ENCODE measurements at places on chromosomes 2 and 18. TPM values are rescaled to one million over a fixed set of nuclear protein-coding genes. Genes with fewer than 3 reads are reported as not detected.

DNA sequence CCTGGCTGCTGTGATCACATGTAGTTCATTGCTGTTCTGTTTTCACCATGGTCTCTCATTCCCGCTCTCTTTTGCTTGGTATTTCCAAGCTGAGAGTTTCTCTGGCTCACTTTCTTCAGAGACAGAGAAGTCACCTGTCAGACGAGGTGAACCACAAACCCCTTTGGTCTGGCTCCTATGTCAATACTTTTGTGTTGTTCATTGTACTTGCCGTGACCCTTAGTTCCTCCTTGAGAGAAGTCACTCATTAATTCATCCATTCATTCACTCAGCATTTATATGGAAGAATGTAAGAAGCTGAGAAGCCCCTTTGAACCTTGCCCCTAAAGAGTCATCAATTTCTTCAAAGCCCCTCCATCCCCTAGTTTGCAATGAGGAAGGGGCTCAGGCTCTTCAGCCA is 15.2 kb downstream of the MCFD2 start:
- no peak for DNase-seq
- H3K27me3 ChIP-seq, result no peaks in the 10 kb centered on the region
- H3K27ac ChIP-seq, result no peak overlapping the region
- no peak overlapping the region for H3K4me3 ChIP-seq

DNA sequence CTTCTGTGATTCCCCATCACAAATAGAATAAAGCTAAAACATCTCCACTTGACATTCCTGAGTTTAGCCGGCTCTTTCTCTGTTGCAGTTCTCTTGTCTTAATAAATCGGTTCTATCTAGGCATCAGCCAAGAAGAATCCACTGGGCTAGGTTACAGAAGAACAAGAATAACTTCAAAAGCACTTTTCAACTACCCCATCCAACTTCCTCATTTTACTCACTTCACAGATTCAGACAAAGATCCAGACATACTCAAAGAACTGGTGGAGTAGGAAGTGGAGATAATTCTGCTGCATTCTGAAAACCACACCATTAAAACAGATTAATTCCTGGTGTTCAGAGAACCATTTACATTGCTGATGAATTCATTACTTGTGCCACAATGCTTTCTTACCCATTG is 9.6 kb upstream of the ALPK2 start:
- H3K27me3 ChIP-seq, result no peaks in the 10 kb centered on the region
- no peak for DNase-seq
- H3K36me3 ChIP-seq, result no peaks in the 10 kb centered on the region

- H3K27ac ChIP-seq, result peak overlapping the region; percentile 75
- peak; percentile 56 for DNase-seq
- H3K36me3 ChIP-seq, result peaks cover 3% of the 10 kb centered on the region
- no peak overlapping the region for H3K4me3 ChIP-seq
- no peaks in the 10 kb centered on the region for H3K27me3 ChIP-seq
Observed at GRCh38 chr2:121721926-121722325, 14.7 kb downstream of the NIFK start.

DNA sequence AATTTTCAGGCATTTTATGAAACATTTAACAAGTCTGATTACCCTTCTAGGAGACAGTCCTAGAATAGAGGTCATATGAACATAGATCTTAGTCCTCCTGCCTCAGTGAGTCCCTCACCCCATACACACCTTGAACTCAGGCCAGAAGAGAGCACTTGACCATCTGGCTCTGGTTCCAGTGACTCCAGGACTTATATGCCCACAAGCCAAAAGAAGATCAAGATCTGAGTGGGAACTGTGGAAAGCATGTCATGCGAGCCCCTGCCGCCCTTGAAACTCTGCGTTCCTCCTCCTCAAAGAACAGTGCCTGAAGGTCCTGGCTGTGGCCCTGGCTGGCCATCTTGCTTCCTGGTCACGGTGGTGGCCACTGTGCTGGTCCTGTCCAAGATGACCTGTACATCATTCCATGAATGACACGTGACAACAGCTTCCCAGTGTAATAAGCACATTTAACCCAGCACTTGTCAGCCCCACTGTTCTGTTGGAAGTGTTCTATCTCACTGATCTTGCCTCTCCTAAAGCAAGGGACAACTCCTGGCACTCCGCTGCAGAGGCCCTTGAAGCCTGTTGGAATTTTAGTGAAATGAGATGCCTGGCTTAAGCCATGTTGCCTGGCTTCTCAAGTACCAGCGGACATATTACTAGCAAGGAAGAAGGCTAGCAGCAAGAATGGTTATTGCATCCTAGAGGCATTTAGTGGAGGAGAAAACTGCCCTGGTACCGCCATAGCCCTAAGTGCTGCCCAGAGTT is 17.6 kb downstream of the TTC32 start:
- DNase-seq, result peak; percentile 25
- no peaks in the 10 kb centered on the region for H3K4me1 ChIP-seq

- no peak for DNase-seq
- no peaks in the 10 kb centered on the region for H3K36me3 ChIP-seq
- H3K4me3 ChIP-seq, result no peak overlapping the region
- H3K27me3 ChIP-seq, result no peaks in the 10 kb centered on the region
Observed at GRCh38 chr2:159933727-159934049, 128.7 kb downstream of the PLA2R1 start.

GRCh38 chr2:39069890-39070465 is 50.9 kb downstream of the SOS1 start:
- DNase-seq, result no peak
- H3K4me1 ChIP-seq, result no peaks in the 10 kb centered on the region
- no peaks in the 10 kb centered on the region for H3K27me3 ChIP-seq
- H3K36me3 ChIP-seq, result no peaks in the 10 kb centered on the region
- H3K4me3 ChIP-seq, result no peak overlapping the region
- H3K27ac ChIP-seq, result no peak overlapping the region

GRCh38 chr2:186559848-186560247 is 30.0 kb upstream of the ITGAV start:
- no peak overlapping the region for H3K27ac ChIP-seq
- no peak overlapping the region for H3K4me3 ChIP-seq
- H3K27me3 ChIP-seq, result no peaks in the 10 kb centered on the region
- H3K36me3 ChIP-seq, result no peaks in the 10 kb centered on the region
- peaks cover 11% of the 10 kb centered on the region for H3K4me1 ChIP-seq

DNA sequence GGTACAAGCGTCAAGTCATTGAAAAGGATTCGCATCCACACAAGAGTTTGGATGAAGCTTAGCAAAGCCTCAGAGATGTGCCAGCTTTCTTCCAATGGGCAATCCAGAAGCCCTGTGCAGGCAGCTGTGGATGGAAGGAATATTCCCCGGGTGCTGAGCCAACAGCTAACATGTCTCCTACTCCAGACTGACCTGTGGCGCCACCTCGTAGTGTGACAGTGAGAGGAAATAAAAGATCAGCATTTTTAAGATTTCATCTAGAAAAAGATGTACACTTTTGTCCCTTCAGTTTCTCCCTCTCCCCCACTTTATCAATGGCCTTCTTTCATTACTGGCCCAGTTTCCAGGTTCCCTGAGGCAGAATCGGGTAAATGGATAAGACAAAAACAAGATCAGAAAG is 48.9 kb upstream of the SPATS2L start:
- H3K4me3 ChIP-seq, result no peak overlapping the region
- H3K27ac ChIP-seq, result no peak overlapping the region
- no peaks in the 10 kb centered on the region for H3K36me3 ChIP-seq
- peaks cover 10% of the 10 kb centered on the region for H3K4me1 ChIP-seq

Gene C2orf78
- 0.03 TPM for total RNA-seq

DNA sequence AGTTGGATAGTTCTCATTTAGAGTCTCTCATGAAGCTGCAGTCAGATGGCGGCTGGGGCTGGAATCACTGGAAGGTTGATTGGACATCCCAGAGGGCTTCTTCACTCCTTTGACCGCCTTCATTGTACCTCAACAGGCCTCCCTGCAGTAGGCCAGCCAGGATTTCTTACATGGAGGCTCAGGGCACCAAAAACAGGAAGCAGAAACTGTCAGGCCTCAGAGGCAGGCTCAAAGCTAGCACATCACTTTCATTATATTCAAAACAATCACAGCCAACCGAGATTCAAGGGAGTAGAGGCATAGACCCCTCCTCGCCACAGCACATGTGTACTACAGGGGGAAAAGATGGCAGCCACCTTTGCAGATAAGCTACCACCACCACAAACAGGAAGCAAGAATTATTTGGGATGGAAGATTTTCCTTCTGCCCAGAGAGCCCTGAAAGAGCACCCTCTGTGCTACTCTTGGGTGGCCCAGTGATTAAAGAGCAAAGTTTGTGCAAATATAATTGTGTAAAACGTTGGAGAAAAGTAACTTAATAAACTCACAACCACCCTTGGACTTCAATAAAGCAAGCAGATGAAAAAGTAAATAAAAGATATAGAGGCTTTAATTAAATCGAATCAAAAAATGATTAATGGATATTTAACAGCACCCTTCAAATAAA is 155.3 kb downstream of the GFPT1 start:
- no peak overlapping the region for H3K27ac ChIP-seq
- peaks cover 4% of the 10 kb centered on the region for H3K36me3 ChIP-seq
- H3K4me1 ChIP-seq, result no peaks in the 10 kb centered on the region

DNA sequence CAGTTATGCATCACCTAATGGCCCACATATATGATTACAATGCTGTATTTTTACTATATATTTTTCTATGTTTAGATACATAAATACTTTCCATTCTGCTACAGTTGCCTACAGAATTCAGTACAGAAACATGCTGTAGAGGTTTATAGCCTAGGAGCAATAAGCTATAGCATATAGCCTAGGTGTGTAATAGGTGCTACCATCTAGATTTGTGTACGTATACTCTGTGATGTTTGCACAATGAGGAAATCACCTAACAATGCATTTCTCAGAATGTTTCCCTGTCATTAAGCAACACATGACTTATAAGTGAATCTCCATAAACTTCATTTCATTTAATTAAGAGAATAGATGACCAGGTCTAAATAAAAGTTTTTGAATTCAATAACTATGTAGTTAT is 43.5 kb downstream of the SLC38A11 start:
- peak overlapping the region; percentile 33 for H3K27ac ChIP-seq
- no peak for DNase-seq
- H3K4me1 ChIP-seq, result peaks cover 40% of the 10 kb centered on the region
- H3K27me3 ChIP-seq, result no peaks in the 10 kb centered on the region

DNA sequence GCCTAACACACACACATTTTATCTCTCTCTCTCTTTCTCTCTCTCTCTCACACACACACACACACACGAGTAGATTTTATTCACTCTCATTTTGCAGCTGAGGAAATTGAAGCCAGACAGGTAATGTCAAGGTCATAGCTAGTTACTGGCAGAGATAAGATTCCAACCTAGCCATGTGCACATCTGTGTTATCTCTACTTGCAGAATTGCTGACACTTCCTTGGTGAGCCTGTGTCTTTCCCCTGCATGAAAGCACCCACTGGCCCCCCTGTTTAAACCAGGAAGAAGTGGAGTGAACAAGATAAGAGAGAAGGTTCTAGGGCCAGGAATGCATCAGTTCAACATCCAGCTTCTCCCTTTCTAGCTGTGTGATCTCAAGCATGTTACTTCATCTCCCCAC is 423.7 kb downstream of the TXNL1 start:
- no peak overlapping the region for H3K27ac ChIP-seq
- H3K27me3 ChIP-seq, result no peaks in the 10 kb centered on the region
- DNase-seq, result no peak
- H3K4me3 ChIP-seq, result no peak overlapping the region
- 0 out of 2 replicates have a peak, but pooled peaks cover 4% of the 10 kb centered on the region for H3K4me1 ChIP-seq

GRCh38 chr2:216410550-216410949 is 1.7 kb upstream of the SMARCAL1 start:
- peaks cover 4% of the 10 kb centered on the region for H3K36me3 ChIP-seq
- peaks cover 9% of the 10 kb centered on the region for H3K4me1 ChIP-seq
- H3K4me3 ChIP-seq, result no peak overlapping the region
- no peaks in the 10 kb centered on the region for H3K27me3 ChIP-seq
- no peak for DNase-seq

Gene ZNF516
- total RNA-seq, result 17.4 TPM

Gene ANKRD30B
- not detected for total RNA-seq

GRCh38 chr2:165435611-165436010 is 33.9 kb upstream of the CSRNP3 start:
- no peaks in the 10 kb centered on the region for H3K27me3 ChIP-seq
- no peaks in the 10 kb centered on the region for H3K4me1 ChIP-seq
- no peaks in the 10 kb centered on the region for H3K36me3 ChIP-seq
- no peak for DNase-seq
- H3K27ac ChIP-seq, result no peak overlapping the region

Gene SH3RF3
- total RNA-seq, result 6.1 TPM

Gene FAM228A
- not detected for total RNA-seq

Gene TTR
- not detected for total RNA-seq

Gene CCDC85A
- total RNA-seq, result 0.37 TPM

- H3K36me3 ChIP-seq, result no peaks in the 10 kb centered on the region
- no peak overlapping the region for H3K4me3 ChIP-seq
- peaks cover 29% of the 10 kb centered on the region for H3K4me1 ChIP-seq
Observed at GRCh38 chr2:37472959-37473358, 128.5 kb downstream of the QPCT start.

Gene PAX3
- 0.03 TPM for total RNA-seq

DNA sequence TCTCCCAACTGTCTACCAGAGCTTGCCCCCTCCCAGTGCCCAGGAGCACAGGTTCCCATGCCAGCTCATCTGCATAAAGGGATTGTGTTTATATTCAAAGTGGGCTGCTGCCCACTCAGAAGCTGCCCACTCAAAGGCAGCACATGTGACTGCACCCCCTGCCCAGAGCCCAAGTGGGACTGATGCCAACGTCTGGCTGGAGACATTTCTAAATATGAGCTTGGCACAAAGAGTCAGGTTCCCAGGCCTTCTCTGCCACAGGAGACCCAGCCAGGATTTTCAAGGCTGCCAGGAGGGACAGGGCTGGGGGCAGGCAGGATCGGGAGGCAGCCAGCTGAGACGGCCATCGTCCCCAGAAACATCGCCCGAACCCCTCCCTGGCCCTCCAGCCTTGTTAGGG is 67.1 kb downstream of the ZBTB7C start:
- H3K27me3 ChIP-seq, result no peaks in the 10 kb centered on the region
- no peak overlapping the region for H3K4me3 ChIP-seq
- no peak for DNase-seq
- H3K4me1 ChIP-seq, result no peaks in the 10 kb centered on the region
- H3K27ac ChIP-seq, result no peak overlapping the region
- no peaks in the 10 kb centered on the region for H3K36me3 ChIP-seq

DNA sequence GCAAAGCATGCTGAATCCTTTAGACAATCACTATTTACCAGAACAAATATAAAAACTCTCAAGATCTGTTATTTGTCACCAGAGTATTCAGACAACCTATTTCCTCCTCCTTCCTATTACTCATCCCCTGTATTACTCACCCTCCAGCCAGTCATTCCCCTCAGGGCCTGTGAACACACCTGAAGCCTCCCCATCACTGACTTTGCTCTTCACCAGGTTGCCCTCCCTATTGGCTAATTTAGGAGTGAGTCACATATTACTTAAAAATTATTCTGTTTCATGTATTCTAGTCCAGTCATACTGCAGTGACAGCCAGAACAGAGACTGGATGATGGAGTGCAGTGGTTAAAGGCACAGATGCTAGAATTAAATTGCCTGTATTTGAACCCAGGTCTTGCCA is 3.7 kb upstream of the ATG16L1 start:
- H3K4me1 ChIP-seq, result peaks cover 51% of the 10 kb centered on the region
- peaks cover 4% of the 10 kb centered on the region for H3K36me3 ChIP-seq
- H3K4me3 ChIP-seq, result no peak overlapping the region
- no peaks in the 10 kb centered on the region for H3K27me3 ChIP-seq
- peak; percentile 66 for DNase-seq

Data from SJSA1 (cell line).